ENCODE measurements at places on chromosomes 16 and 17.

GRCh38 chr16:69378760-69379159, 7.0 kb downstream of the TERF2 start:
- DNase-seq: no peak

GRCh38 chr16:272633-273546, 2.9 kb downstream of the RGS11 start:
- DNase-seq: no peak

GRCh38 chr16:46972429-46973206, 856 bp downstream of the DNAJA2 start:
- peak; percentile 53 for DNase-seq

DNA sequence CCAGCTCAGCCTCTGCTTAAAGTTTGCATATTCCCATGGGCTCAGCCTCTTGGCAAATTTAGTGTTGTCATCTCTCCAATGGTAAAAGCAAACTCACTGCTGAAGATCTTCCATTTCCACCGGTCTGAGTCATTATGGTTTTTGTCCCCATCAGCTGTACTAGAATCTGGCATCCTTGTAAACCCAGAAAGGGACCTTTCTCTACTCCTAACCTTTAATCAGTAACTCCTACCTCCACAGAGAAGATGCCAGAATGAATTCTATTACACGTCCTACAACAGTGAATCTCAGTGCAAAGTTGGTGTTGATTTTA, 45.8 kb downstream of the ZNF652 start:
- DNase-seq: no peak

- no peak for DNase-seq
These were observed 14.1 kb upstream of the ACSF3 start for GRCh38 chr16:89079434-89079980.

DNA sequence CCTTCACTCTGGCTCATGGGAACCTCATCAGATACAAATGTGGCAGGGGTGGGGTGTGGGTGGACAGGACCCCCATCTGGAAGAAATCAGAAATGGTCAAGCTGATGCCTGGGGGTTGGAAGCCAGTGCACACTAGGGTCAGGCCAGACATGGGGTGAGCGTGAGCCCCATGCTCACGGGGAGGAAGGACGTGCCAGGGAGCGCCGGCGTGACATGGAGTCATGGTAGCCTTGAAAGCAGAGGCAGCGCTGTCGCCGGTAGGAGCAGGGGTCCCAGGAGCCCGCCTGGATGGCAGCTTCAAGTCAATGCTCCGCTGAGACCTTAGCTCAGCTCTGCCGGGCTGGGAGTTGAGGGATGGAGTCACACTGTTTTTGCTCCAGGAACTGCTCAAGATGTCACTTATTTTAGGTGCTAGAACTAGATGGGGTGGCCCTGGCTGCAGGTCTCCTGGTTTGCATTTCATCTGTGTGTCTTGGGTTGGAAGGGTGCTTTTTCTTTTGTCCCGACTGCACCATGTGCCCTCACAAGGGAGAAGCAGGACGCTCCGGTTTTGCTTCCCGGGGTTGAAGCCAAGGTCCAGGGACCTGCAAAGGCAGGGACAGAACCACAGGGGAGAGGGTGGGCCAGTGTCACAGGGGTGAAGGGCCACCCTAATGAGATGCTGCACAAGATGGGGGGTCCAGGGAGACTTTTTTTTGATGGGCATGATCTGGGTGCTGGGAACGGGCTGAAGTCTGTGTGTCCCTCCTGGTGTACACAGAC, 51.4 kb downstream of the USP22 start:
- no peak for DNase-seq
